ENCODE measurements at places on chromosomes 7 and 10.
A peak's percentile ranks its signal among the peaks of the same experiment; 100 is the strongest.

- DNase-seq, result peak; percentile 60
Observed at GRCh38 chr7:32093415-32094408, 23.5 kb upstream of the PDE1C start.

- DNase-seq, result no peak
Observed at GRCh38 chr7:114903131-114903530, 18.8 kb upstream of the MDFIC start.

GRCh38 chr10:129792864-129793263 is 171.2 kb downstream of the EBF3 start:
- no peak for DNase-seq

DNA sequence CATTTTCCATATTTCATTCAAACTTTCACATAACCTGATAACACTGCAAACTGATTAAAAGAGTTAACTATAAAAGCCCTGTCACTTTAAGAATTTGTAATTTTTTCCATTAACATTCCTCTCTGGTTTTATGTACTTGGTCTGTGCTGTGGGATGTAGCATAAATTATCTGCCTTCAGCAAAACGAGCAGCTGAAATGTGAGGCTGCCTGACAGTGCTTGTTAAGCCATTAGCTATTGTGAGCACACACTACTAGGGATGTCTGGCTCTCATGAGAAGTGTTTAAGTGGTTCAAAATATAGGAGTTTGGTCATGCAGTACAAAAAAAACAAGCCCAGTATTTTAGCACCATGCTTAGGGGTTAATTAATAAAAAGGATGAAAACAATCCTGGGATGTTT is 63.0 kb downstream of the HOXA1 start:
- no peak for DNase-seq

- DNase-seq, result no peak
Observed at GRCh38 chr7:158067219-158067930, 520.2 kb downstream of the PTPRN2 start.

- no peak for DNase-seq
Observed at GRCh38 chr10:128060341-128061250, 65.6 kb downstream of the MKI67 start.

DNA sequence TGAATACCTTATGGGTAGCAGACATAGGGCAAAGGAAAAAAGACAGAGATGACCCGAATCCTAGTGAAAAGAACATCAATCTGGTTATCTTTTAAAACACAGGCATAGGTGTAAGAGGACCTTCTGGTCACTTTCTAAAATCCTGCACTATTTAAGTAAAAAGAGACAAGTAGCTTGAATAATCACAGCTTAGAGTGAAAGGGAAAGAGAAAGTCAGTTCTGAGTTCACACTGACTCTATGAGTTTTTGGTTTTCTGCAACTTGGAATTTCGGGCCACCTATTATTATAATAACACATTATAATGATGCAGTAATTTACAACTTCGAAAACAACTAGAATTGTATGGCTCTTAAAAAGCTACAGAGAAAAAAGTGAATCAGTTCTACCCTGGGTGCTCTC is 247.8 kb downstream of the DOCK4 start:
- DNase-seq, result no peak

DNA sequence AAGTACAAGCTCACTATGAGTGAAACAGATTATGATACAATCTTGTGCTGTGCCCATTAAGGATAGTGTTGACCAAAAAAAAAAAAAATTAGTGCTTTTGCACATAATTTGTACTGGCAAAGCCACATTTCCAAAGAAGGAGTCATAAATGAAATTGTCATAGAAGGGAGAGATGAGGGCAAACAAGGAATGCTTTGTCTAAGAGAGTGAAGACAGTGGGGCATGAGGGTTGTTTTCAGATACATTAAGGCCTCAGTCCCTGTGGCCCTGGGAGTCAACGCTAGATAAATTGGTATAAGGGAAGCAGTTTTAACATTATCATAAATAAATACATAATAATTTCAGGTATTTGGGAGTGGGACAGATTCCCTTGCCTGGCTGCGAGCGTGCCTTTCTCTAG is 267.5 kb upstream of the PRKCQ start:
- no peak for DNase-seq

DNA sequence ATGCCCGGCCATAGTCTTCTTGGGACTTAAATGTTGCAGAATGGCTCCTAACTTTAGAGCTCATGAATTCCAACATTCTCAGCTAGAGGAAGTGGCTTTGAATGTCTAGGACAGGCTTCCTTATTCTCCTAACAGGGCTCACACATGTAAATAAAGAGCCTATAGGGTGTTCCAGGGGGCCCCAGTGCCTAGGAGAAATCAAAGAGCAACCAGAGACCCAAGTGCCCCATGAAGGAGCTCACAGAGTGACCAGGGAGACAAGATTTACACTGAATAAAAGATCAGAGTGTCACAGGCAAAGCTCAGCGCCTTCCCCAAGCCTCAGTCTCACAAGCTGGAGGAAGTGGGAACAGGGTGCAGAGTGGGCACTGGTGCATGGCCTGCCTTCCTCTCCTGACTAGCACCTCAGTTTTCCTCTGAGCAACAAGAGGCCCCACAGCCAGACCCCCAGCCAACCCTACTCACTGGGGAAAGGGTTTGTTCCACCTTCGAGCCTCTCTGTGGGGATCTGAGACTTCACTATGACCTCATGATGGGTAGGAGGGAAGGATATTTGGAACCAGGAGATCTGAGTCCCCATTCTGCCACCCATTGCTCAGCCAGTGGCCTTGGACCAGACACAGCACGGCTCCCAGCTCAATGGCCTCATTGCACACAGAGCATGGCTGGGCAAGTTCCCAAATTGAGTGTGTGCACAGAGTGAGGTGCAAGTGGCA is 16.0 kb downstream of the TMEM273 start:
- no peak for DNase-seq

DNA sequence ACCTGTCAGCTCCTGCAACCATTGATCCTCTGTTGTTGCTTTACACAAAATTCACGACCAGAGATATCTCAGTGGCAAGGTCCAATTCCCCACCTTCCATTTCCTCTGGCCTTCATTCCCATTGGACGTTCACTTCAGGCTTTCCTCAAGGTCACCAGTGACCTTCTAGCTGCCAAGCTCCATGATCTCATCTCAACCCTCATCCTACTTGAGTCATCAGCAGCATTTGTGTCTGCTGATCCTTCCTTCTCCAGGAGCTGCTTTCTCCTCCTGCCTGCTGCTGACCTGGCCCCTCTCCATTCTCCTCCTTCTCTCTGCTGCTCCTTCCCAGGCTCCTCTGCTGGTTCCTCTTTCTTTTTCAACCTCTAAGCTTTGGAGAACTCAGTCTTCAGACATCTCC is 66.2 kb upstream of the C10orf90 start:
- DNase-seq, result no peak

DNA sequence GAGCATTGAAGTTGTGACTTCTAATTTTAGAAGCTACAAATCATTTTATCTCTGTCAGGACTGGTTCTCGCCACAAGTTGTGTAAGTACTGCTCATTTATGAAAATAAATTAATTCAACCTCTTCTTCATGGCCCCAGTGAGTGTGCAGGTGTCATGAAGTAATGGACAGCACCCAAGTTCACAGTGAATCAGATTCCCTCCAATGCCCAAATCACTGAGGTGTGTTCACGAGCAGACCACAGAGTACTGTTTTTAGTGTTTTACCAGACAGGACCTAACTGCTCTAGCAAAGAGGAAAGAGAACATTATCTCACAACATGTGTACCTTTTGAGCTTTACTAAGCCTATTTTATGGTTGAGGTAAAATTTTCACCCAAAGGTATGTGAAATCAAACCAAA is 980.0 kb downstream of the CNTNAP2 start:
- no peak for DNase-seq

DNA sequence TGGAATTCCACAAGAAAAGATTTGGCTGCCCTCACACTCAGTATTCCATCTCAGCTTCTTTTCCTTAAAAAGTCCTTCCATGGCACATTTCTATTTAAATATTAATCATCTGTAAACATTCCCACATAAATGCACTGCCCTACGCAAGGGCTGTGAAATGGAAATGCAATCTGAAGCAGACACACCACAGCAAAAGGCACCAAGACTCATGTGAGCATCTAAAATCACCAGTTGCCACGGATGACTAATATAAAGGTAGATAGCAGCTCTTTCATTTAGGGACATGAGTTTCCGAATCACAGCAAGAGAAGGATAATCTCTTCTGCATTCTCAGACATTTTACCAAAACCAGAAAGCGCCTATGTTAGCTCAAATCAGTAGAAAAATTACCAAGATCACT is 31.6 kb downstream of the COA1 start:
- no peak for DNase-seq

GRCh38 chr10:133411523-133412380 is 12.7 kb downstream of the SPRN start:
- no peak for DNase-seq

DNA sequence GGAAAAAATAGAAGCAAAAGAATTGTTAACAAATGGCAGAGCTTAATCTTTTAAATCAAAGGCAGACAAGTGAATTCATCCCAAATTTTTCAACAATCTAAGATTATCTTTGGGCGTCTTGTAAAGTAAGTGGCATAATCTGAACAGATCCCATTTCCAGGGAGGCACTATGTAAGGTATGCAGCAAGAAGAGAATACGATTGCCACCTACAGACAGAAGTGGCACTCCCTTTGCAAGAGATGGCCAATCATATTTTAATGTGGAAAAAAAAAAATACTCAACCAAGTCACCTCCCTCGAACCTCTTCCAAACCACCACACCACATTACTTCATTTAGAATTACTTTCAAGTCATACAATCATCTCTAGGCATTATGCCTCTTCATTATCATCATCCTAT is 4.0 kb downstream of the GFRA1 start:
- DNase-seq, result no peak

DNA sequence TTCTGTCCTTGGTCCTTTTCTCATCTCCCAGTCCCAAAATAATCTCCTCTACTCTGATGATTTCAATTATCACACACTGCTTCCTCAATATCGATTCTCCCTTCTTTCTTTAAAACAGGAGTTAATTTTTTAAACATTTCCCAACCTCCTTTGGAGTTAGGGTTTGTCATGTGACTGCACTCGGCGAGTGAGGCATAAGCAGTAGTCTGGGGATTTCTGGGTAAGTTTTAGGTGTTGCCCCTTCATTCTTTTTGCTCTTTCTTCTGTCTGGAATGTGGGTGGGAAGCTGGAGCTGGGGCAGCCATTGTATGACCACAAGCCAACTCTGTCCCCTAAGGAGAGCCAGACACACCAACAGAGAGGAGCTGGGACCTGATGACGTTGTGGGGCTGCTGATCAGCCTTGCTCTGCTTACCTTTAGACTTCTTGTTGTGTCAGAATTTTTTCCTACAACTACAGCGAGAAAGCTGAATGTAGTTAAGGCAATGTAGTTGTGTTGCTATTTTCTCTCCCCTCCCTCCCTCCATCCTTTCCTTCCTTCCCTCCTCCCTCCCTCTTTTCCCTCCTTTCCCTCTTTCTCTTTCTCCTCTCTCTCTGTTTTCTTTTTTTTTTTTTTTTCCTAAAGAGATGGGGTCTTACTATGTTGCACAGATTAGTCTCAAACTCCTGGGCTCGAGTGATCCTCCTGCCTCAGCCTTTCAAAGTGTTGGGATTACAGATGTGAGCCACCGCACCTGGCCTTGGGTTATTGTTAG is 6.5 kb upstream of the TSPAN14 start:
- DNase-seq, result no peak

DNA sequence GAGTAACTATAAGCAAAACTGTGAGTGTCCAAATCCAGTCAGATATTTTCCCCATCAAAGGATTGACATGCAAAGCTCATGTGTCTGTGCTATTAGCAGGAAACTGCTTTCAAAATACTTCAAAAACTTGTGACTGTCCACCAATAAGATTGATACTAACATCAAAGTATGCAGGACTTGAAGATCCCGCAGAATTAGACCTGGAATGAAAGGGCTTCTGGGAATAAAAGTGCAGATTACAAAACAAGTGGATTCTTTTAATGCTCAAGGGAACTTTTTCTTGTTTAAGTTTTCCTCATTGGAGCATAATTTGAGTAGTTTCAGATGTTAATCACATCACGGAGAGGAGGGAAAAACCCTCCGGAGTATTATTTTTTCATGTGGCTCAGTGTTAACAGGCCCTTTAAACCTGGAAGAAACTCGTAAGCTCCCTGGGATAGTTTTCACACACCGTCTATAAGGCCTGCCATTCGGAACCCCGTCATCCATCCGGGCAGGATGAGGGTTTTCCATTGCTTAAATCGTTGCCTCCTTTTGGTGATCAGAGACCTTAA is 33.9 kb upstream of the MKX start:
- no peak for DNase-seq

- DNase-seq, result peak; percentile 17
Observed at GRCh38 chr7:155935726-155936125, 123.5 kb upstream of the SHH start.

DNA sequence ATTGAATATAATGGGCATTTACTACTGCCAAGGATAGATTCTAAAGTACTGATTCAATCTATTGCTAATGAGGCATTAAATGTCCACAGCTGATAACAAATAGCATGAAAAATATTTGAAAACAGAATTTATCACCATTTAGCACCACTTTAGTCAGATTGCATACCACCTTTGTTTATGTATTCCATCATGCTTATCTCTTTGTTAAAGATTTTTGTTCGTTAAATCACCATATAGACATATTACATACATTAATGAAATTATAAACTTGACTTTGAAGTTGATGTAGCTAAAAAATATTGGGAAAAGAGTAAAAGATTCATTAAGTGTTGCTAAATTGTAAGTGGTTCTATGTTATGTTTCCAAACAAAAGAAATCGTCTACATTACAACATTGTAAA is 252.8 kb upstream of the LRRTM3 start:
- DNase-seq, result no peak

All from ureter (tissue), 1 donor.